Mucosa of descending colon (tissue), 3 donors: ENCODE measurements at places on chromosomes 16 and 17. TPM values are rescaled to one million over a fixed set of nuclear protein-coding genes. Genes with fewer than 3 reads are reported as not detected.

The CACNA1G gene
- total RNA-seq = 0.12 TPM

The PROCA1 gene
- total RNA-seq = 1.8 TPM

The ABCC6 gene
- 12.2 TPM for total RNA-seq

The DGKE gene
- 22.2 TPM for total RNA-seq

The LRRC45 gene
- 20.0 TPM for total RNA-seq

The ASPHD1 gene
- total RNA-seq = 1.9 TPM

The KRTAP1-5 gene
- not detected for total RNA-seq

The KRT31 gene
- not detected for total RNA-seq

The KRT25 gene
- not detected for total RNA-seq

The CSH2 gene
- total RNA-seq = not detected

The TPPP3 gene
- 23.8 TPM for total RNA-seq

The TERF2IP gene
- total RNA-seq = 26.0 TPM

The PCGF2 gene
- total RNA-seq = 25.5 TPM

The RNF112 gene
- 13.4 TPM for total RNA-seq

The TEKT1 gene
- not detected for total RNA-seq

The CYGB gene
- 24.0 TPM for total RNA-seq

The STAC2 gene
- not detected for total RNA-seq

The CCDC144A gene
- 9.9 TPM for total RNA-seq

- DNase-seq = peak; percentile 48
These were observed 58.3 kb downstream of the WIPI1 start for GRCh38 chr17:68398691-68399637.

GRCh38 chr17:76383546-76384221, 725 bp upstream of the SPHK1 start:
- DNase-seq = peak; percentile 42

- DNase-seq = no peak
These were observed 29.6 kb downstream of the XPO6 start for GRCh38 chr16:28182183-28182582.

DNA sequence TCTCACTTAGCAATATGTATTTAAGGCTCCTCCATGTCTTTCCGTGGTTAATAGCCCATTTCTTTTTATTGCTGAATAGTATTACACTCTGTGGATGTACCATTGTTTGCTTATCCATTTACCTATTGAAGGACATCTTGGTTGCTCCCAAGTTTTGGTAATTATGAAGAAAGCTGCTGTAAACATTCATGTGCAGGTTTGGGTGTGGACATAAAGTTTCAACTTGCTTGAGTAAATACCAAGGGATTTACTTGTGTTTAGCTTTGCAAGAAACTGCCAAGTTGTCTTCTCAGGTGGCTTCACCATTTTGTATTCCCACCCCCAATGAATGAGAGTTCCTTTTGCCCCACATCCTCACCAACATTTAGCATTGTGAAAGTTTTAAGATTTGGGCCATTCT, 9.5 kb downstream of the LRRC36 start:
- no peak for DNase-seq

- DNase-seq = no peak
These were observed 439.0 kb downstream of the HS3ST3B1 start for GRCh38 chr17:14739656-14740431.

- DNase-seq = no peak
These were observed 4.4 kb upstream of the ZFPM1 start for GRCh38 chr16:88448461-88449266.

GRCh38 chr17:56431736-56432135, 161.8 kb upstream of the NOG start:
- DNase-seq = no peak

GRCh38 chr17:50270435-50271362, 3.6 kb upstream of the TMEM92 start:
- DNase-seq = no peak

- DNase-seq = no peak
These were observed 23.7 kb downstream of the MOSMO start for GRCh38 chr16:22031483-22032083.

- DNase-seq = no peak
These were observed 30.3 kb upstream of the IL17C start for GRCh38 chr16:88608076-88608475.

GRCh38 chr17:56676810-56677209, 83.3 kb downstream of the NOG start:
- DNase-seq = no peak

DNA sequence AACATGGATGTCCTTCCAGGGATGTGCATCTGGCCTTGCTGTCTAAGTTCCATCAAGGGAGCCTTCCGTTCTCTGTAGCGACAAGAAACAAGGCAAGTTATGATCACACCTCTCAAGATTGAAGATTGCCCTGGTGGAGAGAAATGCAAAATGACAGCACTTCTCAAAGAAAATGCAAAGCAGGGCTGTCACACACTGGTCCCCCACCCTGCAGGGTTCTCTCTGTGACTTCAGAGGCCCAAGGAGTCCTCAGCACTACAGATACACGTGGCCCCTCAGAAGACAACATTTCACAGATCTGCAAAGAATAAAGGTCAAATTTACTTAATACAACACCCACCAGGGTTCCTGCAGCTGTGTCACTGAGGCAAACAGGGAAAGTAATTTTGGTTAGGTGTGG, 60.7 kb upstream of the TEX2 start:
- no peak for DNase-seq

DNA sequence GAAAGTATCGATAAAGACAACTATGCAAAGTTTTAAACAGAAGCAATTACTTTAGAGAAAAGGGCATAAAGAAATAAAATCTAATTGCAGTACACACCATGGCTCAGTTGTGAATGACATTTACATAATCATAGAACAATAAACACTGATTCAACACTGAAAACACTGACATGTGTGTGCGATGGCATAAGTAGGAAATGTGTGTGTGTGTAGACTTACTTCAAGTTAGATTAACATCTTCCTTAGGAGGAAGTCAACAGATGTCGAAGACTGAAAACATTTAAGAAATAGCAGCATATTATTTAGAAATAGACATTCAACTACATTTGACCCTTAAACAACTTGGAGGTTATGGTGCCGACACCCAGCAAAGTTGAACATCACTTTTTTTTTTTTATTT, 172.4 kb downstream of the STX8 start:
- no peak for DNase-seq

DNA sequence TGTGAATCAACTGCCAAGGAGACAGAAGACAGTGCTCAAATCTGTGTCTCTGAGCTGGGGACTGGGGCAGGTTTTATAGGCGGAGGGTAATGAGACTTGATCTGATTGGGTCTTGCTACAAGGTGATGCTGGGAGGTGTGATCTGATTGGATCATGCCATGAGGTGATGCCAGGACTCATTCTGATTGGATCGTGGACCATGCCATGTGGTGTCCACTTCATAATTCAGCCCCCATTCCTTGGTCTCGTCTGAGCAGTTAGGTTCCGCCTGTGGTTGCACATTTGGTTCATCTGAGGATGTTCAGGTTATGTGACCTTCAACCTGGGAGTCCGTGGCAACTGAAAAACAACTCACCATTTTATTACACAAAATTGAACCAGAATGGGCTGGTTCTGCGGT, 41.0 kb downstream of the OTOA start:
- DNase-seq = no peak

- DNase-seq = no peak
These were observed 295.3 kb upstream of the PMFBP1 start for GRCh38 chr16:72467157-72467759.

DNA sequence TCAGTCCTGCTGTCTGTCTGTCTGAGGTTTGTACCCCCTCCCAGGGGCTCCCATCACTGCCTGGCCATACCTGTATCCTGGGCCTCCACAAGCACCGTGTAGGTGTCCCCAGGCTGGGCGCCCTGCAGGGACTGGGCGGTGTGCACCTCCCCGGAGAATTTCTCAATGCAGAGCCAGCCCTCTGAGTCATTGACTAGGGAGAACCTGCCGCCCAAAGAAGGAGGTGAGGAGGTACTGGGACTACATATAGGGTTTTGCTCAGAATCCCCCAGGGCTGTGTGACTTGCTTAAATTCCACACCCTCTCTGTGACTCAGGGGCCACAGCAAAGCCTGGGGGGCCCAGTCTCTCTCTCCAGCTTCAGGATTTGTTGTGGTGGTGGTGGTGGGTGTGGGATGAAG, 7.6 kb downstream of the CDH16 start:
- DNase-seq = no peak

DNA sequence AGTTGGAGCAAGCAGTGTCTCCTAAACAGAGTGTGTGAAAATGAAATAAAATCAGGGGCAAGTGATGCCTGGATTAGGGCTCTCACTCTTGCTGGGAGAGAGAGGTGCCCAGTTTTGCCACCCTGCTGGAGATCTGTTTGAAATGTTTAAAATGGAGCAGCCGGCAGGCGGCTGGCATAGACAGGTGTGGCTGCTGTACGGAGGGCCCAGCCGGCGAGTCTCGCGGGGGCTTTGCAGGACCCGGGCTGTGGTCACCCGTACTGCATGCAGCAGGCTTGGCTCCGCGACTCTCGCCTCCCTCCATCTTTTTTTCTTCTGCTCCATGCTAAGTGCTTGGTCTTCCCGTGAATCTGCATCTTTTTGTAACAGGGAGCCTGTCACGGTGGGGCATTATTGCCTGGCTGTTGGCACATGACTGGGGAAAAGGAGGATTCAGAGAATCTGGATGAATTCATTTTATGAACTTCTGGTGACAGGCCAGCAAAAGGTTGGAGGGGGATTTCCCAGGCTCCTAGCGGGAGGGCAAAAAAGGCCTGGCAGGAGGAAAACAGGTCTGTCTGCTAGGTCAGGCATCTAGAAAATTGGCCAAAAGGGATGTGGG, 1.8 kb downstream of the ZNRF1 start:
- peak; percentile 23 for DNase-seq

DNA sequence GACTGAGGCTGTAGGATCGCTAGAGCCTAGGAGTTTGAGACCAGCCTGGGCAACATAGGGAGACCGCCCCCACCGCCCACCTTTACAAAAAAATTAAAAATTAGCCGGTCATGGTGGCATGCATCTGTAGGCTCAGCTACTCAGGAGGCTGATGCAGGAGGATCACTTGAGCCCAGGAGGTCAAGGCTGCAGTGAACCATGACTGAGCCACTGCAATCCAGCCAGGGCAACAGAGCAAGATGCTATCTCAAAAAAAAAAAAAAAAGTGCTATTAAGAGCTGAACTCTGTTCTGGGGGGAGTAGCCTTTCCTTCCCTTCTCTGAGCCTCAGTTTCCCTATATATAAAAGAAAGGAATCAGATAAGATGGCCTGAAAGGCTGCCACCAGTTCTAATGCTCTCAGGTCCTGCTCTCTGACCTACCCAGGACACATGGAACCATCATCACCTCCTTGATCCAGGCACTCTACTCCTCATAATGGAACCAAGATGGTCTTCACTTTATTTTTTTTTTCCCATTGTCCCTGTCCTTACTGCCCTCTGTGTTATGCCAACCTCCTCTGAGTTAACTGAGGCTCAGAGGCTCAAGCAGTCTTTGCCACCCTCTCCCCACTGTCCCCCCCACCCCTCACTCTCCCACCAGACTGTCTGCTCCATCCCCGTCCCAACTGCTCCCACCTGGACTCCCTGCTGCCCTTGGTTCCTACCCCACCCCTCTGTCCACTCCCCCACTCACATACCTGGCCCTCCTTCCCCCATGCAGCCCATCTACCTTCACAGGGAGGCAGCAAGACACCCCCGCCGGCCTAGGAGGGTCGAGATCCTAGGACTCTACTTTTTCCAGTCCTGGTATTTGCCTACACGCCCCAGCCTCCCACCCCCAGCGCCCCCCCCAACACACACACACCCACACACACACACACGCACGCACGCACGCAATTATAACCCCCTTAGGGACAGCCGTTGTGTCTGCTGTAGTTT, 23.8 kb upstream of the EIF1 start:
- peak; percentile 61 for DNase-seq
